ENCODE measurements at places on chromosomes 12 and 14. TPM values are rescaled to one million over a fixed set of nuclear protein-coding genes. Genes with fewer than 3 reads are reported as not detected.

Gene TMEM132C
- total RNA-seq, result not detected

Gene EIF2B2
- total RNA-seq, result 63.7 TPM

Gene TAS2R14
- total RNA-seq, result 1.0 TPM

DNA sequence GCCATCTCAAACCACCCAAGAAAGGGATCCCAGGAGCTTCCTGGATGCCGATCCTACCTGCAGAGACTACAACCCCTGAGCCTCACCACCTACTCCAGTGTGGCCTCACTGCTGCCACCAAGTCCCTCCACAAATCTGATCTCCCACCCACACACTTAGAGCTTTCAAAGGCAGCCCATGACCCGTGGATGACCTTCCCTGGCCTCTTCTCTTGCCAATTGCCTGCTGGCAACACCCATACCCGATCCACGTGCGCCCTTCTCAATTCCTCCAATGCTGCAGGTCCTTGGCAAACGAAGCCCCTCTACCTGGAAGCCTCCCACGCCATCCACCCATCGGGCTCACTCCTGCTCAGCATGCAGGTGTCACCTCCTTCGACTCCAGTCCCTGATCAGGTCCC lies 30.7 kb downstream of the HVCN1 start:
- DNase-seq, result no peak

- DNase-seq, result no peak
Observed at GRCh38 chr14:55389330-55389729, 22.3 kb downstream of the ATG14 start.

DNA sequence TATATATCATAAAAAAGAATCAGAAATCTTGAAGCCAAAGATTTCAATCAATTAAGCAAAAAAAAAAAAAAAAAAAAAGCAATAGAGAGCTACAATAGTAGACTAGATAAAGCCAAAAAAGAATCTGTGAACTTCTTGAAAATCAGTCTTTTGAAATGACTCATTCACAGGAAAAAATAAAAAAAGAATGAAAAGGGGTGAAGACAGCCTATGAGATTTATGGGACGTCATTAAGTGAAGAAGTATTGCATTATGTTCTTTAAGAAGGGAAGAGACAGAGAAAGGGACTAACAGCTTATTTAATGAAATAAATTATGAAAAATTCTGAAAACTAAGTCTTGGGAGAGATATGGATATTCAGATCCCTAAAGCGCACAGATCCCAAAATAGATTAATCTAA lies 103.8 kb downstream of the ACSS3 start:
- no peak for DNase-seq

DNA sequence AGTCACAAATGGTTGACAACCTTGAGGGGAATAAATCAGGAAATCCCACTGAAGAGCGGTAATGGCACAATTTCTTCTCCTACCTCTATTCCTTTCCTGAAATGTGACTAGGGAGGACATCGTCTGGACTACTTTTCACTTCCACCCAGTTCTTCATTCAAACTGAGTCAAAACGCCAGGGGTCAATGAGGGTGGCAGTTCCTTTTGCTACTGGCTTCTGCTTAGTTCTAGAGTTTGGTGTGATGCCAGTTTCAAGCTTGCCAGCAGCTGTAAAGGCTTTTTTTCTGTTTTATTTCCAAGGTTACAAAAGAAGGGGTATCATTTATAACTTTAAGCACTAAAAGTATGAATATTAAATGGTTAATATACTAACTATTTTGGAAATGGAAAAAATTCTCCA lies 286.5 kb downstream of the SOX5 start:
- no peak for DNase-seq

GRCh38 chr12:116599285-116600136 lies 40.3 kb downstream of the MAP1LC3B2 start:
- peak; percentile 70 for DNase-seq

GRCh38 chr12:28065889-28066630 lies 93.5 kb upstream of the PTHLH start:
- DNase-seq, result no peak
